Progenitor cell of endocrine pancreas (in vitro differentiated cells): ENCODE measurements at places on chromosomes 1 and 21. TPM values are rescaled to one million over a fixed set of nuclear protein-coding genes. Genes with fewer than 3 reads are reported as not detected.

DNA sequence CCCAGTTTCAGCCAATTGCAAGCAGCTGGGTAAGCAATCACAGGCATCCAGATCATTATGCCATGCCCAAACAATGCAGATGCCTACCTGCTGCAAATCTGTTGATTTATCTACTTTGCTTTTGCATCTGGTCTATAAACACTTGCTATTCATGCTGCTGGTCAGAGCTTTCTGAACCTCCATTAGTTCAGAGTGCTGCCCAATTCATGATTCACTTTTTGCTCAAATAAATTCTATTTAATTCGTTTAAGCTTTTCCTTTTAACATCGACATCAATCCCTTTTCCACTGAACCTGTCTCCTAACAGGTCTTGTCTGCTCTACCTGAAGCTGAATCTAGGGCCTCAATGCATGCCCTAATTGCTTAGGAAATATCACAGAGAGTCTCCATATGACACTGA is 99.4 kb upstream of the C1orf87 start:
- no peaks in the 10 kb centered on the region for H3K4me1 ChIP-seq
- H3K27me3 ChIP-seq, result no peaks in the 10 kb centered on the region
- H3K27ac ChIP-seq, result no peak overlapping the region
- DNase-seq, result no peak

Gene PRELP
- 0.04 and 0.14 TPM in 2 replicates for total RNA-seq

Gene ATAD3C
- total RNA-seq, result 1.6 and 1.9 TPM in 2 replicates

GRCh38 chr1:170929412-170929834 is 5.9 kb upstream of the MROH9 start:
- H3K27me3 ChIP-seq, result peaks cover 4% of the 10 kb centered on the region
- no peak overlapping the region for H3K27ac ChIP-seq
- peaks cover 1% of the 10 kb centered on the region for H3K4me1 ChIP-seq
- H3K4me3 ChIP-seq, result no peak overlapping the region
- no peak for DNase-seq
- no peaks in the 10 kb centered on the region for H3K36me3 ChIP-seq

DNA sequence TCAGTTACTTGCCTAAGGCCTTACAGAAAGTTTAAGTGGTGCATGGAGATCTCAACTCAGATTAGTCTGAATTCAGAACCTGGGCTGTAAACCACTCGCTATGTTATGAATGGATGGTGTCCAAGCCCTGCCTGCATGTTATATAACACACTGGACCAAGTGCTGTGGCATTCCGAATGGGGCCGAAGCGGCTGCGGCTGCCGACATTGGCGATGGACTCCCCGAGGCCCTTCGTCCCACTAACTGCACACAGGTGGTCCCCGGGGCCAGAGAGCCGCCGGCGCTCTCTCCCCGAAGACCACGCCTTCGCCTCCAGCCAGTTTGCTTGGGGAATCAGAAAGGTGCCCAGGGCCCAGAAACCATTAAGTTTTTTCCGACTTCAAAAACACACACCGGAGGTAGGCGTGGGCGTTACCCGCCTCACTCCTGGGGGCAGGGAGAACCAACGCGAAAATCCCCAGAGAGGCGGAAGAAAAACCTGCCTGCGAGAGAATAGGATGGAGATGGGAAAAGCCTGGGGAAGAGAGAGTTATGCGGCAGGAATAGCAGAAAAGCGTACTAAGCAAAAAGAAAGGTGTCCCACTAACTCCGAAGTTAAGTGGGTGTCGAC is 579 bp upstream of the TENT5C start:
- peak overlapping the region; percentile 92 for H3K4me3 ChIP-seq
- H3K27ac ChIP-seq, result peak overlapping the region; percentile 98
- no peaks in the 10 kb centered on the region for H3K27me3 ChIP-seq
- peaks cover 25% of the 10 kb centered on the region for H3K4me1 ChIP-seq
- H3K36me3 ChIP-seq, result peaks cover 3% of the 10 kb centered on the region
- no peak for DNase-seq

DNA sequence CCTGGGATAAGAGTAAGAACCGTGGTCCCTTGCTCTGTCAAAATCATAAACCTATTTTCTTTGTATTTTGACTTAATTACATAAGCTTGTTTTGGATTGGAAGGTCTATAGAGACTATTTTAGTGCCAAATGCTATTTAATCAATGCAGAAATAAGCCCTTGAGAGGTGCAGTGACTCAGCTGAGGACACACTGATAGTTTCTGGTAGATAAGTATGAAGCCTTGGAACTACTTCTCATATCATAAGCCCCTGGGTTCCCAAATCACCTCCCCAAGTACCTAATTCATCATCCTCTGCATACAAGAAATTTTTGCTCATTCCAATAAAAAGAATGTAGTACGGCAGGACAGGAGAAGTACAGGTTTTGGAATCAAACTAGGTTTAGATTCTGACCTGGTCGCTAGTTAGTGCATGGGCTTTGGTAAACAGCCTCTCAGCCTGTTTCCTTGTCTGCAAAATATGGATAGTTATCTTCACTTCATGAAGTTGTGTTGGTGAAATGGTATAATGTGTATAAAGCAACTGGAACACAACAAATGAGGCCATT is 3.3 kb upstream of the CD55 start:
- no peaks in the 10 kb centered on the region for H3K36me3 ChIP-seq
- H3K4me3 ChIP-seq, result no peak overlapping the region
- H3K27me3 ChIP-seq, result peaks cover 10% of the 10 kb centered on the region
- DNase-seq, result no peak

Gene FAM151A
- 0.33 TPM in 1 of 2 replicates, not detected in the other for total RNA-seq

Gene TAS1R1
- not detected in 2 replicates for total RNA-seq

Gene RHD
- total RNA-seq, result not detected in 2 replicates

DNA sequence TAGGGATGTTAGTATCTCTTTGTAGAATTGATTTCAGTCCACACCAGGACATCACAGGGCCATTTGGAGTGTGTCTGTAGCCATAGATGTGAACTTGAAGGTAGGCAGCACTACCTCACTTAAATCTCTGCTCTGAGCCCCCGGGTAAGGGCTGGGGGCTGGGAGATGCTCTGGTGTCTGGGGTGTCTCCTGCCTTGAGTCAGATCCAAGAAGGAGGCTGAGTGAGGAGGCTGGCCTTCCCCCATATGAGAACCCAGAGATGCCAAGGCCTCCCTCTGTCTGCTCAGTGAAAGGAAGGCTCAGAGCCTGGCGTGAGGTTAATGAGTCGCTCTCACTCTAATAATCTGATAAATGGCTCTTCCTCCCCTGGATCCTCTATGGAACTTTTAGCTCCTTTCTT is 161.6 kb downstream of the ACTL8 start:
- H3K4me3 ChIP-seq, result no peak overlapping the region
- DNase-seq, result no peak
- H3K36me3 ChIP-seq, result no peaks in the 10 kb centered on the region

- no peak overlapping the region for H3K4me3 ChIP-seq
- H3K36me3 ChIP-seq, result no peaks in the 10 kb centered on the region
- DNase-seq, result no peak
- H3K4me1 ChIP-seq, result peaks cover 26% of the 10 kb centered on the region
- H3K27me3 ChIP-seq, result no peaks in the 10 kb centered on the region
- H3K27ac ChIP-seq, result no peak overlapping the region
These were observed 67.5 kb downstream of the CCDC185 start for GRCh38 chr1:223460566-223461189.

- no peak for DNase-seq
- peak overlapping the region; percentile 77 for H3K4me3 ChIP-seq
- peaks cover 2% of the 10 kb centered on the region for H3K36me3 ChIP-seq
These were observed 842 bp upstream of the ZC3H12A start for GRCh38 chr1:37473431-37474045.

GRCh38 chr1:5296557-5297179 is 642.3 kb downstream of the AJAP1 start:
- no peak overlapping the region for H3K27ac ChIP-seq
- H3K27me3 ChIP-seq, result peaks cover 14% of the 10 kb centered on the region

Gene TMEM183A
- total RNA-seq, result 74.3 and 77.4 TPM in 2 replicates

Gene FCN3
- total RNA-seq, result not detected in 2 replicates

DNA sequence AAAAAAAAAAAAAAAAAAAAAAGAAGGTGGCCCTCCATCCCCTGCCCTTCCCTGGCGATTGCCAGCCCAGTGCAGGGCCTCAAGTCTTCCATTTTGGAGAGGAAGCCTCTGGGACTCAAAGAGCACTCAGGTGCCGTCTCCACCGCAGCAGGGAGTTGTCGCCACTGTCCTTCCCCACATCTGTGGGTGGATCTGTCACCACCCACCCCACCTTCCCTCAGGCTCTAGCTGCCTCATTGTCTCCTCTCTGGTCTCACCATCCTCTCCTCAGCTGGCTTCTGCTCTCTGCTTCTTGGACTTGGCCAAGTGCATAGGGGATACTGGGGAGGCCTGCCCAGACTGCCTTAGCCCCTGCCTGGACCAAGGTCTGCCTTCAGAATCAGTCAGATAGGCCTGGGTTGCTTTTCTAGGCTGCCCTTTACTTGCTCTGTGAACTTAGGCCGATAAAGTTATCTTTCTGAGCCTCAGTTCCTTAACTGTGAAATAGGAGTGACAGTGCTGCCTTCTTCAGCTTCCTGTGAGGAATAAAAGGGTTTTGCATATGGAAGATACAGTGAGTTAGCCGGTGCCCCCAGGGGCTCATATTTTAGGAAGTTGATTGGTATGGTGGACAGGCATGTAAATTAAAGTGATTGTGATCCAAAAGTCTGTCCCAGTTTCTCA is 15.8 kb downstream of the RCC1 start:
- H3K27me3 ChIP-seq, result no peaks in the 10 kb centered on the region
- peak overlapping the region; percentile 51 for H3K27ac ChIP-seq
- H3K4me1 ChIP-seq, result peaks cover 51% of the 10 kb centered on the region
- DNase-seq, result no peak

DNA sequence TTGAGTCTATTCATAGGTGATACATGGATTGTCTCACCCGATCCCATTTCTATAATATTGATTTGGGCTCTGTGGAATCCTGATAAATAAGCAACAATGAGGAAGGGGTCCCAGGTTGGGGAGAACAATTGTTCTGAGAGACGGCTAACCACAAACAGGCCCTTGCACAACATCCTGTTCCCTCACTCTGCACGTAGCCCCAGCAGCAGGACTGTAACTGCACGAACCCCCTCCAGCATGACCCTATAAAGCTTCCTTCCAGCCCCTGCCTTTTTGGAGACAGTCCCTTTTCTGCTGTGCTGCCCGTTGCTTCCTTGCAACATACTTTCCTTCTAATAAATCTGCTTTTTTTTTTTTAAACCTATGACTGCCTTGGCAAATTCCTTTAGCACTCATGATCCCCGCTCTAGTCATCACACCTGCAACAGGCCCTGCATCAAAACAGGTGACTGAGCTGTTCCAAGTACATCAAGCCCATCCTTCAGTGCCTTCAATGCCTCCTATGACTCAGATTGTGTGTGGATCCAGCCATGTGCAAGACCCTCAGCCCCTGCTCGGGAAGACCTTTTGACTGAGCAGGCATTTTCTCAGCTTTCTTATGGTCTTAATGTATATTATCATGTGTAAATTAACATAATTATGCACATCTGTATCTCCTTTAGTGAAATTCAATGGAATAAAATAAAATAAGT is 63.7 kb upstream of the B3GALNT2 start:
- H3K4me3 ChIP-seq, result no peak overlapping the region
- H3K27me3 ChIP-seq, result no peaks in the 10 kb centered on the region
- peaks cover 4% of the 10 kb centered on the region for H3K36me3 ChIP-seq
- H3K4me1 ChIP-seq, result no peaks in the 10 kb centered on the region

DNA sequence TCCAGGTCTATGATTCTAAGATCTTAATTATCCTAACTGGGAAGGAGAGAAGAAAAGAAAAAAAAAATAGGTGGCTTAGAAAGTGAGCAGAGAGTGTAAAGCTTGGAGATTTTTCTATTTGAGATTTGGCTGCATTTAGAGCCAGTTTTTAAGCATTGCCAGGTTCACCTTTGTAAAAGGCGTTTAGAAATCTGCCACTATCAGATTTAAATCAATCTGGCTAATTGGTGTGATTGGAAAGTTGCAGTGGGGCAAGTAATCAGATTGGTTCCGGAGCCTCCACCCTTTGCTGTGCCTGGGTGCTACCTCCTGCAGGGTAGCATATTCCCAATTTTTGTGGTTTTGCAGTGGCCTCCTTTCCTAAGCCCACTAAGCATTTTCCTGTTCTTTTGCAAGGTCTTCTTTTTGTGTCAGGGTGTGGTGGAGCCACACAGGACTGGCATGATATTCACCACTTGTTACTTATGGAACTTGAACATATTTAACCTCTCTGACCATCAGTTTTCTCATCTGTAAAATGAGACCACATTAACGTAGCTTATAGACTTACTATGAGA is 48.5 kb upstream of the PPP2R5A start:
- no peak for DNase-seq
- peaks cover 3% of the 10 kb centered on the region for H3K27me3 ChIP-seq
- H3K36me3 ChIP-seq, result no peaks in the 10 kb centered on the region

Gene NFASC
- 6.9 and 8.3 TPM in 2 replicates for total RNA-seq

Gene NUAK2
- total RNA-seq, result 4.5 and 5.6 TPM in 2 replicates

- H3K27ac ChIP-seq, result no peak overlapping the region
- H3K27me3 ChIP-seq, result no peaks in the 10 kb centered on the region
- no peak overlapping the region for H3K4me3 ChIP-seq
- H3K4me1 ChIP-seq, result no peaks in the 10 kb centered on the region
- H3K36me3 ChIP-seq, result no peaks in the 10 kb centered on the region
These were observed 203.9 kb upstream of the CACYBP start for GRCh38 chr1:174795806-174796205.

DNA sequence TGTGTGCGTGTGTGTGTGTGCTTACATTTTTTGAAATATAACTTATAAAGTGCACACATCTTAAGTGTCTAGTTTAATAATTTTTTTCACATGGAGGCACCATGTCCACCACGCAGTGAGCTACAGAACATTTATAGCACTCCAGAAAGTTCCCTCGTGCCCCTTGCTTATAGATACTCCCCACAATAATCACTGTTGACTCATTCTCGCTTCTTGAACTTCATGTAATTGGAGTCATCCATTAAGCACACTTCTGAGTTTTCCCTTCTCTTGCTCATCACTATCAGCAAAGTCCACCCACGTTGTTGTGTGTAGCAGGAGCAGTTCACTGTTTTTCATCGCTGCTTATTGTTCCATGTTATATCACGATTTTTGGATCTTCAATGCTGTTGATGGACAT is 78.4 kb upstream of the DISP3 start:
- no peak for DNase-seq
- H3K4me3 ChIP-seq, result no peak overlapping the region
- peaks cover 17% of the 10 kb centered on the region for H3K27me3 ChIP-seq
- H3K27ac ChIP-seq, result no peak overlapping the region
- H3K36me3 ChIP-seq, result no peaks in the 10 kb centered on the region

GRCh38 chr1:218304281-218305039 is 19.4 kb downstream of the RRP15 start:
- H3K4me1 ChIP-seq, result peaks cover 27% of the 10 kb centered on the region
- no peak for DNase-seq
- peak overlapping the region; percentile 67 for H3K27ac ChIP-seq
- H3K4me3 ChIP-seq, result no peak overlapping the region
- no peaks in the 10 kb centered on the region for H3K27me3 ChIP-seq
- peaks cover 10% of the 10 kb centered on the region for H3K36me3 ChIP-seq

DNA sequence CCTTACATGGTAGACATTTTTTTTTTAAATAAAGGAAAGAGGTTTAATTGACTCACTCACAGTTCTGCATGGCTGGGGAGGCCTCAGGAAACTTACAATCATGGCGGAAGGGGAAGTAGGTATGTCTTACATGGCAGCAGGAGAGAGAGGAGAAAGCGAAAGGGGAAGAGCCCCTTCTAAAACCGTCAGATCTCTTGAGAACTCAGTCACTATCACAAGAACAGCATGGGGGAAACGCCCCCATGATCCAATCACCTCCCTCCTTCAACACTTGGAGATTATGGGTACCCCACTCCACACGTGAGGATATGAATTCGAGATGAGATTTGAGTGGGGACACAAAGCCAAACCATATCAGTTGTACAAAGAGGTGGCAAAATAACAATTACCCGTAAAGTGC is 301.7 kb downstream of the GRIK1 start:
- no peaks in the 10 kb centered on the region for H3K36me3 ChIP-seq
- H3K27me3 ChIP-seq, result no peaks in the 10 kb centered on the region
- H3K4me3 ChIP-seq, result no peak overlapping the region

Gene FCRLA
- total RNA-seq, result not detected in 2 replicates
